ENCODE measurements at places on chromosomes 2 and 18.

DNA sequence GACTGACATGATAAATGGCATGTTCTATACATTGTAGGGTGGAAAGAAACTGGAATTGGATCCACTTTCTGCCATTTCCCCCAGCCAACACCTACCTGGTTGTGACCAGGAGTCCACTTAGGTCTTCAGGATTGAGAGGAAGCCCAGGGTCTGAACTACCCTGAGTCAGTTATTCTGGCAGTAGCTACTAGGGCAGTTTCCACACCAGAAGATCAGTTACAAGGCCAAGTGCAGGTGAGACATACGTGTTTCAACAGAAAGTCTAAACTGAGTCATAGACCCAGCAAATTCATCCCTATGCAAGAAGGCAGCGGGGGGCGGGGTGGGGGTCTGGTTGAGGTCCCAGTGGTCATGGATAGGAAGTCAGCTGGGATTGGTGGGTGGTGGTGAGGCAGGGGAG, 21.9 kb downstream of the ANTXR1 start:
- no peak for DNase-seq

DNA sequence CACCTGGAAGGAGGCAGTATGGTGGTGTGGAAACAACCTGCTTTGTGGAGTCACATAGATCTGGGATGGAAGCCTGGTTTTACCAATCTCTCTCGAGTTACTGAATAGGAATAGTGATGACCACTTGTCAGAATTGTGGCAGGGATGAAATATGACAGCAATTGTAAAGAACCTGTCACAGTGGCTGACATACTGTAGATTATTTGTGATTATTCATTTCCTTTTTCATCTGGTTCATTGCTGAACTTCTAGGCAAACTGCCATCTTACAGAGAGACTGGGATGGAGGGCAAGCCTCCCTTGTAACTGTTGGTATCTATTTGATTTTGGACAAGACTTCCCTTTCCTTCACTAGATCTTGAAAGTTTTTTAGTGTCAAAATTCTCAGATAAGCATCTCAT, 42.0 kb downstream of the FMNL2 start:
- no peak for DNase-seq

DNA sequence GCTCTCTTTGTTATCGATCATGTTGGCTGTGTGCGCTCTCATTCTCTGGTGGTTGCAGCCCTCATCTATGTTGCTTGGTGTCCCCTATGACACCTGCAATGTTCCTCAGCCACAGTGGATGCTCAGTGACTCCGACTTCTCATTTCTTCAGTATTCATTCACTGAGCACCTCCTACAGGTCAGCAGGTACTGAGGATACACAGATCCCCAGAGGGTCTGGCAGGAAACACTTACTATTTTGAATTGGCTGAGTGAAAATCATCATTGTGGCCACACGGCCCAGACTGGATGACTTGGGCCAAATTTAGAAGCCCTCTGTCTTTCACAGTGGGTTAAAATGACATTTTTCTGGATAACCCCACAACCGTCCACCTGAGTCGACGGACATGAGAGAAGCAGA, 32.1 kb downstream of the EN1 start:
- DNase-seq, result no peak

DNA sequence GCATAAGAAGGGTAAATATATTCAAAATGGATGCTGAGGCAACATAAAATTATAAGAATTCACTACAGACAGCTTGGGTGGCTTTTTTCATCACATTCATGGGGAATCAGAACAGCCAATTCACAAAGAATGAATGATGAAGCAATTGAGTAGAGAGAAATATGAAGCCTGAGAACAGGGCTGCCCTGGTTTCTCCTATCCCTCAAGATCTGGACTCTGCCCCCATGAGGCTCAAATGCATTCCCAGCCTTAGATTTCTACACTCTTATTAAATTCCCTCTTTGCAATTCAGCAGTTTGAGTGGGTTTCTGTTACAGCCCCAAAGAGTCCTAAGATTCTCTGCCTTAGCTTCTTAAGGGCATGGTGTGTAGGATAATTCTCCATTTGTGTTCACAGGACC, 172.5 kb downstream of the MAIP1 start:
- DNase-seq, result no peak

- no peak for DNase-seq
Measured at GRCh38 chr2:120708944-120709607, 26.6 kb upstream of the GLI2 start.
